Progenitor cell of endocrine pancreas (in vitro differentiated cells): ENCODE measurements at places on chromosomes 4 and X. TPM values are rescaled to one million over a fixed set of nuclear protein-coding genes. Genes with fewer than 3 reads are reported as not detected.

GRCh38 chr4:73603271-73603710 is 16.9 kb downstream of the RASSF6 start:
- H3K36me3 ChIP-seq, result peaks cover 18% of the 10 kb centered on the region
- peaks cover 26% of the 10 kb centered on the region for H3K4me1 ChIP-seq
- no peak overlapping the region for H3K4me3 ChIP-seq
- no peaks in the 10 kb centered on the region for H3K27me3 ChIP-seq
- H3K27ac ChIP-seq, result no peak overlapping the region

DNA sequence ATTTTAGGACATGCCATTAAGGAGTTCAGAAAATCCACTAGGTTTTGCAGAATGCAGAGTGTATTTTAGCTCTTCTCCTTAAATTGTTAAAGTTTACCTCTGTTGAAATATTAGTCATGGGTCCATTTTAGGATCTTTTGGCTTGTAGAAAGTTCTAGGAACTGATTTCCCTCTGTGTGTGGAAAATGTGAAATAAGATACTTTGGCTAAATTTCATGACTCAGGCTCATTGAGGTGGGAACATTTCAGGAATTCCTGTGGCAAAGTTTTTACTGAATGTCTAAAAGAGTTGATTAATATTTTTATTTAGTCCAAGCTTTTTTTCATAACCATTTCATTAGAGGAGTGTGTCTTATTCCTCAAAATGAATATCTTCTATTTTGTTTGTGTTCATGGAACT is 7.0 kb downstream of the FHIP1A start:
- DNase-seq, result no peak
- H3K4me1 ChIP-seq, result peaks cover 16% of the 10 kb centered on the region
- no peak overlapping the region for H3K4me3 ChIP-seq
- H3K36me3 ChIP-seq, result peaks cover 2% of the 10 kb centered on the region

DNA sequence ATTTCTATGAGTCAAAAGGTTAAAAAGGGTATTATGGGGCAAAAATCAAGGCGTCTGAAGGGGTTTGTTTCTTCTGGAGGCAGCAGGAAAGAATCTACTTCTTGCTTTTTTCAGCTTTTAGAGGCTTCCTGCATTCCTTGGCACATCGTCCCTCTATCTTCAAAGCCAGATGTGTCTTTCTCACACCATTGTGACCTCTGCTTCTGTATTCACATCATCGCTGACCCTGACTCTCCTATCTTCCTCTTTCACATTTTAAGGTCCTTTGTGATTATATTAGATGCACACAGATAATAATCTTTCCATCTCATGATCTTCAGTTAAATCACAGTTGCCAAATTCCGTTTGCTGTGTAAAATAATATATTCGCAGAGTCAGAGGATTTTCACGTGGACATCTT is 112.7 kb downstream of the PPP4R3C start:
- no peak overlapping the region for H3K27ac ChIP-seq
- no peaks in the 10 kb centered on the region for H3K36me3 ChIP-seq
- DNase-seq, result no peak
- H3K4me3 ChIP-seq, result no peak overlapping the region
- no peaks in the 10 kb centered on the region for H3K4me1 ChIP-seq
- no peaks in the 10 kb centered on the region for H3K27me3 ChIP-seq

Gene HTR2C
- 0.07 and 0.09 TPM in 2 replicates for total RNA-seq

GRCh38 chrX:130975947-130976346 is 72.9 kb upstream of the ENOX2 start:
- H3K27me3 ChIP-seq, result no peaks in the 10 kb centered on the region
- H3K27ac ChIP-seq, result no peak overlapping the region
- H3K4me3 ChIP-seq, result no peak overlapping the region
- DNase-seq, result peak; percentile 29
- no peaks in the 10 kb centered on the region for H3K4me1 ChIP-seq
